ENCODE measurements at places on chromosomes 3 and 15.

DNA sequence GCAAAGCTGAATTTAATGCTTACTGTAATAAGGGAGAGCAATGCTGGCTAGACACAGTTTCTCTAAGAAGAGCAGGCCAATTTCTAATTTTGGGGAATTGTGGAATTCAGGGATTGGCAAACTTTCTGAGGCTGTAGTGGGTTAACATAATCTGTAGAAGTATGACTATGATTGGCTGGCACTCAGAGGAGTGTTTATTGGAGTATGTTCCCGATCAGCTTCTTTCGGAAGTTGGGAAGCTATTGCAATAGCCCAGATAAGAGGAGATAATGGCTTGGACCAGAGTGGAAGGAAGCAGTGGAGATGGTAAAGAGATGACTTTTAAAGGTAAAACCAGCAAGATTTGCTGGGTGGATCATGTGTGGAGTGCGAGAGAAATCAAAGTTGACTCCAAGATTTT is 19.4 kb downstream of the TMOD3 start:
- DNase-seq = no peak

- no peak for DNase-seq
Measured at GRCh38 chr15:43889042-43889441, 62.2 kb downstream of the WDR76 start.

DNA sequence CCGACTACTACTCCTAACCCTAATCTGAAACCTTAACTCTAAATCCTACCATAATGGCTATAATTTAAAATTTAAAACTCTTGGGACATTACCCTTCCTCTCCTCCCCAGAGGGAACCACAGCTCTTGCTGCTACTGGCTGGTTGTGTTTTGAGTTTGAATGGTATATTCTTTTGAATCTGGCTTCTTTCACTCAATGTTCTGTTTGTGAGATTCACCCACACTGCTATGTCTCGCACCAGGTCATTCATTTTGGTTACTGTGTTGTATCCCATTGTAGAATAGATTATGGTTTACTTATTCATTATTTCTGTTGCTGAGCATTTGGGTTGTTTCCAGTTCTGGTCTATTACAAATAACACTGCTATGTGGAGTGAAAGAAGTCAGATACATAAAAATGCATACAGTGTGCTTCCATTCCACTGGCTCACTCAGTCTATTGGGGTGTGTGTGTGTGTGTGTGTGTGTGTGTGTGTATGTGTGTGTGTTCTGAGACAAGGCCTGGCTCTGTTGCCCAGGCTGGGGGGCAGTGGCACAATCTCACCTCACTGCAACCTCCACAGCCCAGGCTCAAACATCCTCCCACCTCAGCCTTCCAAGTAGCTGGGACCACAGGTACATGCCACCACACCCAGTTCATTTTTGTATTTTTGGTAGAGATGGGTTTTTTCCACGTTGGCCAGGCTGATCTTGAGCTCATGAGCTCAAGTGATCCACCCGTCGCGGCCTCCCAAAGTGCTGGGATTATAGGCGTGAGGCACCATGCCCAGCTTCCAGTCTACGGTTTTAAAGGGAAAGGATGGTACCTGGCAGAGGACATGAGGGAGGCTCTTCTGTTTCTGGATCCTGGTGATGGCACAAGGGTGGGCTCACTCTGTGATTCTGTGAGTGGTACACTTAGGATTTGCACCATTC is 19.2 kb upstream of the SYNM start:
- no peak for DNase-seq

- DNase-seq = no peak
Measured at GRCh38 chr15:90789462-90789861, 72.3 kb downstream of the BLM start.

- DNase-seq = no peak
Measured at GRCh38 chr3:79140708-79141107, 627.1 kb downstream of the ROBO1 start.

DNA sequence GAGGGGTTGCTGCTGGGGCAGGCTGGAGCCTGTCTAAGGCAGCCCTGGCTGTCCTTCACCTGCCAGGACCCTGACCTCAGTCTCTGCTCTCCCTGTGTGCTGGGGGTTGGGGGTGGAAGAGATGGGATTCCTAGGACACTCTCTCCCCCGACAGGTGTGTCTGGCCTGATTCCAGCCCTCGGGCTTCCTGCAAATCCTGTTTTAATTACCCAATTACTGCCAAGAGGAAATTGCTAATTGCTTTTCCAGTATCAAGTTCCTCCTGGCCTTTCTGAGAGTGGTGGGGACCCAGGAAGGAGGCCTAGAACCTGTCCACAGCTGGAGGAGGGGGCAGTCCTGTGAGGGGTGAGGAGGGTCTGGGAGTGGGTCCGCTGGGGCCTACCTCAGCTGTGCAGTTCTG is 15.8 kb downstream of the PLXNA1 start:
- no peak for DNase-seq

GRCh38 chr3:189349772-189350171 is 178.0 kb downstream of the TPRG1 start:
- DNase-seq = no peak

- DNase-seq = no peak
Measured at GRCh38 chr3:197297002-197297401, 1.4 kb downstream of the DLG1 start.

GRCh38 chr3:189588475-189589178 is 42.6 kb upstream of the TP63 start:
- no peak for DNase-seq
